ENCODE measurements at places on chromosomes 16 and 17.

- DNase-seq: no peak
Observed at GRCh38 chr17:70116919-70117318, 41.9 kb downstream of the KCNJ16 start.

- DNase-seq: no peak
Observed at GRCh38 chr17:41178843-41179616, 1.0 kb upstream of the KRTAP4-2 start.

- peak; percentile 86 for DNase-seq
Observed at GRCh38 chr17:32275060-32276042, 9.7 kb downstream of the RHBDL3 start.

DNA sequence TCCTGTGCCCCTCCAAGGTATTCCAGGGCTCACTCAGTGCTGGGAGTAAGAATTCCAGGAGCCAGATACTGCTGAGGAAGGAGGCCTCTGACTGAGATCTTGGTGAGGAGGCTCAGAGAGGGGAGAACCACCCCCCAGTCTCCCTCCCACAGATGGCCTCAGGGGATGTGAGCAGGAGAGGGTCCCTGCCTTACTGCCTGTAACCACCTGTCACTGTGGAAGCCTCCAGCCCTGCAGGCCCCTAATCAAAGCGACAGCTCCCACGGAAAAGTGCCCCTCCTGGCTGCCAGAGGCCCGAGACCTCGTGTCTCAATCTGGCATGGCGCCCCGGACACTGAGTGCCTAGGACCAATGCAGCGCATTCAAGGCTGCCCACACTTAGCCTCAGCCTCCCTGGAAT is 7.7 kb upstream of the C17orf113 start:
- no peak for DNase-seq

GRCh38 chr16:35431829-35432663 is 1972.6 kb downstream of the TP53TG3F start:
- DNase-seq: no peak

DNA sequence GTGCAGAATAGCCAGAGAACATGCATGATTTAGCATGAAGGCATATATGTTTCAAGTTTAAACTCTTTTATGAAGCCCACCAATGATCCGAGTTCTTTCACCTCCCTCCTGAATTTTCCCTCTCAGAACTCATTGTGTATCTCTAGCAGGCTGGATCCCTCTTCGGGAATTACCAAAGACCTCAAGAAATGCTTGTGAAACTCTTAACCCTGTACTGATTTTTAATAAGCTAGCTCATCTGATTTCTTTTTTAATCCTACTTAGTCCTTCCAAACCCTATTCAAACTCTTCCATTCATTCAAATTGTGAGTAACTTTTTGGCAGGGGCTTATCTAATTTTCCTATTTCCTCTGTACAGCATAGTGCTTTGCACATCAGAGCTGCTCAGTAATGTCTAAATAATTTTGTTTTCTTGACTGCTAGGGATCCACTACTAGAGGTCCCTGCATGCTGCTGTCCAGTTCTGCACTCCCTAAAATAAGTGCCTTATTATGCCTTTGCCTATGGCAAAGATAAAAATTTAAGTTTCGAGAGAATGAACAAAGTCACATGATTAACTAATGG is 723.8 kb downstream of the CDH11 start:
- DNase-seq: peak; percentile 45

GRCh38 chr17:1232786-1233185 is 37.5 kb upstream of the BHLHA9 start:
- DNase-seq: peak; percentile 67

GRCh38 chr16:46900455-46901235 is 16.5 kb downstream of the GPT2 start:
- DNase-seq: no peak

Data from brain microvascular endothelial cell (primary cell).